ENCODE measurements at places on chromosomes 12 and 14.

GRCh38 chr12:95986635-95987570, 9.2 kb downstream of the HAL start:
- no peak for DNase-seq

GRCh38 chr14:86013641-86014040, 483.7 kb downstream of the FLRT2 start:
- no peak for DNase-seq

GRCh38 chr12:47820631-47821345, 1.1 kb upstream of the HDAC7 start:
- DNase-seq: no peak

GRCh38 chr12:64560396-64561301, 49.6 kb upstream of the RASSF3 start:
- no peak for DNase-seq

- no peak for DNase-seq
These were observed 23.7 kb upstream of the TDRD9 start for GRCh38 chr14:103904493-103905107.

DNA sequence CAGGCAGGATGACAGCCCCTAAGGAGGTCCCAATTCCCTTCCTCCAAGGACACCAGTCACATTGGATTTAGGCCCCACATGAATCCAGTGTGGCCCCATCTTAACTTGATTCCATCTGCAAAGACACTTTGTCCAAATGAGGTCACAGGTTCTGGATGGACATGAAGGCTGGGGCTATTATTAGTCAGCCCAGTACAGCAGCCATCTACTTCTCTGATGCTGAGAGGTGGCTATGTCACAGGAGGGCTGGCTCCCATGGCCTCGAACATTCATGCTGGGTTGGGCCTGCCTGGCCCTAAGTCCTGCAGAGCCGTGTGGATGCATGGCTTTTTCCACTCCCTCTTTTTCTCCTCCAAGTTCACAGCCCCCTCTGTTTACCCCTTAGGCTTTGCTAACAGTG, 35.9 kb downstream of the SLC15A4 start:
- DNase-seq: no peak

DNA sequence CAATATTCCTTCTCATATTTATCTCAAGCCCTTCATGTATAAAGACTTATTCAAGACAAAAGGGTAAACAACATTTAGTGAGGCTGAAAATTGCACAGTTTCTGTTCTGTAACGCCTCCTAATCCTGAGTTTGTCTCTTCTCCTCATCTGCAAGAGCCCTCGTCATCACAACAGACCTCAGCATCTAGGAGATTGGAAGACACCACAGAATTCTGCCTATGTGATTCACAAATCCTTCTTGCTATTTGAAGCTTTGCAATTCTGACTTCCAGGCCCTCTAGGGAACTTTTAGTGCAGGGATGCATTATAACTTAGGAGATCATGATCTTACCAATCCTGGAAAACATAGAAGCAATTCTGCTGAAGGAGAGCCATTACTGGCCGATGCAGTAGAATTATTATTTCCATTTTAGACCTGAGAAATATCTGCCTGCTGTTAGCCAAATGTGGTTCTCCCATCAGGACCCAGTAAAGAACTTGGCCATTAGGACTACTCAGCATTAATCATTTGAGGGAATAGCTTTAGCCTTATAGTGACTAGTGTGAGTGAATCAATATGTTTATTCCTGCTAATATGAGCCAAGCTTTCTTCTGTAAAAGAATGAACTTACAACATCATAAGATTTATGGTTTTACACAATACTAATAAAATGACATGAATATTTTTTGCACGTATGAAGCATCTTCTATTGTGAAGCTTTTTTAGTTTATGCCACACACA, 119.5 kb downstream of the ANO4 start:
- no peak for DNase-seq

DNA sequence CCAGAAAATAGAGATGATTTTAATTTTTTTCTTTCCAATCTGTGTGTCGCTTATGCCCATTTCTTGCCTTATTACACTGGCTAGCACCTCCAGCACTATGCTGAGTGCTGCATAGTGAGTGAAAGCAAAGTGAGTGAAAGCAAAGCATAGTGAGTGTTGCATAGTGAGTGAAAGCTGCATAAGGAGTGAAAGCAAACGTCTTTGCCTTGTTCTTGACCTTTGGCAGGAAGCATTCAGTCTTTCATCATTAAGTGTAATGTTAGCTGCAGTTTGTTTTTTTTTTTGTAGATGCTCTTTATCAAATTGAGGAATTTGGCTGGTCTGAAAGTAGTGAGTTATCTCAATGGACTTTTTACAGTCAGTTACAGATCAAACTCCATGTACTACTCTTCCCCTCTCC, 6.9 kb upstream of the CORO1C start:
- no peak for DNase-seq

DNA sequence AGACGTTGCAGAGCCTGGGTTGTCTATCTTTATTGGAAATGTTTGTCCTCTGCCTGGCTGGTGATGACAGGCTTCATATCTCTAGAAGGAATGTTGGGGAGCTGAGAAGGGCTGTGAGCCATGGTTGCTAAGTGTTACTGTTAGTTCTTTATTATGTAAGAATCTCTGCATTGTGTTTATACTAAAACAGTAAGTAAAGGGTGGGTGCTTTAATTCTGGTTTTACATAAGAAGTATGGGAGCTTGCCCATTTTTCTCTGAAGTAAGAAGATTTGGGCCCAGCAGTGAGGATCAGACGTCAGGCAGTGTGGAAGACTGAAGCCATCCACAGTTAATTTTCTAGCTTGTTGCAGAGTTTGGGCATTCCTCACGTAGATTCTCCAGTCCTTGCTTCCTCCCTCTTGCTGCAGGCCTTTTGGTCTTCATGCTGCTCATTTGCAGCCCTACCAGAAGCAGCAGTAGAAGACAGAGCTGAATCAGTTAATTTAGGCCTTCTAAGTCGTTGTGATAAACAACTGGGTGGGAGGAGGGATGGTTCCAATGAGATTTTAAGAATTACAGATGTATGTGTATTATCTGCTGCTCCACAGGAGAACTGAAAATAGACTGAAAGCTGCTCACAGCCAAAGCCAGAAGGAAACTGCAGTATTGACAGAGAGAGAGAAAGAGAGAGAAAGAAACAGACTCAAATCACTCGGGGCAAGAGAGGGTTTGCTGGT, 21.4 kb downstream of the WNT5B start:
- DNase-seq: no peak

DNA sequence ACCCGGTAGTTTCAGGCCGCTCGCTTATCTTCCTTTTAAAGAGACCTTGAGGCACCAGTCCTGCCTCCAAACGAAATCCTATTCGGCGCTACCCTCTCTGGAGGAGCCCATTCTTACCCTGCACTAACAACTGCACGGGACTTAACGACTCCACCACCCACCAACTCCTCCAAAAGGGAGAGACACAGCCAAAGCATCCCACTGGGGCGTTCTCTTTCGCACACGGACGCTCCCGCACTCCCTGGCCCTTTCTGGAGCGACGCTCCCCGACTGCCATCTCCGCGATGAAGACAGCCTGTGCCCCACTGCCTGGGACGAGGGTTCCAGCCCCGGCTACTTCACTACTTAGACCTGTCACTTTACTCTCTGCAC, 650 bp downstream of the GALC start:
- no peak for DNase-seq

- DNase-seq: no peak
These were observed 9.2 kb downstream of the DNAH10 start for GRCh38 chr12:123771261-123771660.

GRCh38 chr12:71440763-71441748, 1.5 kb downstream of the LGR5 start:
- DNase-seq: peak; percentile 28

- no peak for DNase-seq
These were observed 140.2 kb downstream of the MED13L start for GRCh38 chr12:116137318-116137717.

DNA sequence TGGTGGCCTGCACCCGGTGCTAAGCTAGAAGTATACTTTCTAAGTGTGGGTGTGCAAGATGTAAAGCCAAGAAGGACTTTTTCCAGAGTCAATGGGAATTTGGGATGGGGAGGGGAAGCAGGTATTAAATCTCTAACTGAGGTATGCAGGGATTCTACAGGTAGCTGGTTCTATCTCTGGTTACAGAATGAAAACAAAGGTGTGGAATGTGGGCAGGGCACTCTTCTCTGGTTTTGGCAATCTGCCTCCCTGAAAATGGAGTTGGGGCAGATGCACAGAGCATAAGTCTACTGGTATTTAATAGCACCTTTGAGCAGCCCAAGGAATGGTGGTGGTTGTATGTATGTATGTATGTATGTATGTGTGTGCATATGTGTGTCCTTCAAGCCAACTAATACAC, 66.7 kb upstream of the PPP1R12A start:
- DNase-seq: no peak

DNA sequence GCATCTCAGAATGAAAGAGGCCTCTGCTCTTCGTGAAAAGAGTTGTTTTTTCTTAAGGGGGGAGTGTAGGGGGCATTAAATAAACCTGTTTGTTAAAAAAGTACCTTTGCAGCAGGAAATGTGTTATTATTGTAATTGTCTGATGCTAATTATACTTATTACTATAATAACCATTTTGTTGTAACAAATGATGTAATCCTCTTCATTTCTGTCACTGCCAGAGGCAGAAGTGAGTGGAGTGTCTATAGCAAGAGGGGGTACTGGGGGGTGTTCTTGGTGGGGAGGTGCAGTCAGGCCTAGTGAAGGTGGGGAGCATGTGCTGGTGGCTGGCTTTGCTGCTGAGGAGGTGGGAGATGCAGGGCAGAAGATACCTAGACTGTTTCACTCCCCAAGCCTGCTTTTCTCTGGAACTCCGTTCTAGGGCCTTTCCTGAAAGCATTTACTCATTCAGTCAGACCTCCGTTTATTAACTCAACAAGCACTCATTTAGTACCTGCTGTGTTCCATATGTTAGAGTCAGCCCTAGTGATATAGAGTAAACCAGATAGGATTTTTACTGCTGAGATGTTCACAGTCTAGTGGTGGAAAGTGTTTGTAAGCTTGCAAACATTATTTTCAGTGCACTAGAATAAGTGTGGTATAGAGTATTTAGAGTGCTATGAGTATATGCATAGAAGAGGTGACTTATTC, 77.5 kb upstream of the CISTR start:
- DNase-seq: no peak

GRCh38 chr12:49297695-49298060, 2.7 kb downstream of the PRPH start:
- no peak for DNase-seq

DNA sequence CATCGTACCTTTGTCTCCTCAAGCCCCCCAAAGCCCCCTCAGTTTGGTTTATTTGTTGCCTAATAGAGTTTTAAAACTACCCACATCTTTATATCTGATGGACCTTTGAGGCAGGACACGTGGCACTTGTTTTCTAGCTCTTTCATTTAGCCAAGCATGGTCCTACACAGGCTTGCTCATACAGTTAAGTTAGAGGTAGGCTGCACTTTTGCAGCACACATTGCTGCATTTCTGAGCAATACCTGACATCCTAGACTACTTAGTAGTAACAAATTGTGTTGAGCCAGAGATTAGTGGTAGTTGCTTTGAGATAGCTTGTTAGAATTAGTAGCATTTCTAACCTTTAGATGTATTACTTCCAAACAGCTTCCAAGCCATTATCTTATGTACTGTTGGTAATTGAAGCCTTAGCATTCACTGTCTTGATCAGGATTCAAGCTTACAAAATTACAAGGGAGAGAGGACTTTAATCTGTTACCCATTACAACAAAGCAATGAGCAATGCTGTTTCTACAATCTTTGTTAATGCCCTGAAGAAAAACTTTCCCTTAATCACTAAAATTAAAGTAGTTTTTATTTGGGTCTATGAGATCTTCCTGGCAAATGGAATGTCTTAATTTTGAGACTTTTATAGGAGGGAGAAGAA, 96.6 kb downstream of the WNK1 start:
- no peak for DNase-seq

GRCh38 chr14:80770114-80770908, 171.2 kb downstream of the CEP128 start:
- DNase-seq: no peak

- DNase-seq: peak; percentile 47
These were observed 19.4 kb downstream of the BDKRB1 start for GRCh38 chr14:96275177-96276112.

DNA sequence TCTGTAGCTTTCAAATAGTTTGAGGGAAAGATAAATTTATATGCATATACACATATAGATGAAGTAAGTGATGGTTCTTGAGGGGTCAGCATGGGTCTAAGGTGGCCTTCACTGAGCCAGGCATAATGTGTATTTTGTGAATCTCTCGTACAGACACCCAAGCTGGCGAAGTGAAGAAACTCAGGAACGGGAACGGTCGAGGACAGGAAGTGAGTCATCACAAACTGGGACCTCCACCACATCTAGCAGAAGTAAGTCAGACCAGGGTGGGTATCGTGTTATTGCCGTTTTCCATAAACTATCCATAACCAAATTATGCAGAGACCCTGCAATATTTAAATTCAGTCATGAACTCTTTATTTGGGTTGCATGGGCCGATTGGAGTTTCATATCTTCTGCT, 15.4 kb upstream of the TNS2 start:
- DNase-seq: no peak

GRCh38 chr12:79648881-79649280, 41.9 kb downstream of the PAWR start:
- no peak for DNase-seq

All from naive B cell (primary cell).